ENCODE measurements at places on chromosomes 16 and 17.
A peak's percentile ranks its signal among the peaks of the same experiment; 100 is the strongest.

DNA sequence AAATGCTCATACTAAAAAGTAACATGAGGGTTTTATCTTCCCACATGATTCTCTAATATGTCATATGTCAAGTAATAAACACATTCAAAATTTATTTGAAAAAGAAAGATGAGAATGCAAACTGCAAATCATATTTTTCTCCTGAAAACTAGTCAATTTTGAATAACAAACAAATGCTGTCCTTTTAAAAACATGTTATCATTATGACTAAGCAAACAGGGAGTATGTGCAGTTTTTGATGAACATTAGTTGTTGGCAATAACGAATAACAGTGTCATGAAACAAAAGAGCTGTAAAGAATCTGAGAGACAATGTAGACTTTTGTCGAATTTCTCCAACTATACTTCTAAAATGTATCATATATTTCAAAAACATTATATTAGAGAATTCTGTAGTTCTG lies 34.8 kb downstream of the RPGRIP1L start:
- DNase-seq, result no peak

GRCh38 chr17:77836557-77837041 lies 121.9 kb upstream of the TNRC6C start:
- no peak for DNase-seq

DNA sequence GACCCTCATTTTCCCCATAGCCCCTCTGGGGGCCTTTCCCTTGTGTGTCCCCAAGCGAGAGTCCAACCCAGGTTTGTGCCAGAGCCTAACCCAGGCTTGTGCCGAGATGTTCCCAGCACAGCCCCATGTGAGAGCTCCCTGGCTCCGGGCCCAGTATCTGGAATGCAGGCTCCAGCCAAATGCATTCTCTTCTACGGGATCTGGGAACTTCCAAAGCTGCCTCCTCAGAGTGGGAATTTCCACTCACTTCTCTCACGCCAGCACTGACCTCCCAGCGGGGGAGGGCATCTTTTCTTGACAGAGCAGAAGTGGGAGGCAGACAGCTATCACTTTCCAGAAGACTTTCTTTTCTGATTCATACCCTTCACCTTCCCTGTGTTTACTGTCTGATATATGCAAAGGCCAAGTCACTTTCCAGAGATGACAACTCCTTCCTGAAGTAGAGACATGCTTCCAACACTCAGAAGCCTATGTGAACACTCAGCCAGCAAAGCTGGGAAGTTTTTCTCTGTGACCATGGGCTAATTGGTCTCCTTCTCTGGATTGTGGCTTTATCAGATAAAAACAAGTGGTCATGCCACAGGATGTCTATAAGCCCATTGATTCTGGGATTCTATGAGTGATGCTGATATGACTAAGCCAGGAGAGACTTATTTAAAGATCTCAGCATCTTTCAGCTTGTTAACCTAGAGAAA lies 2.5 kb upstream of the CCL2 start:
- DNase-seq, result no peak

GRCh38 chr17:42784409-42784808 lies 4.0 kb downstream of the WNK4 start:
- DNase-seq, result no peak

DNA sequence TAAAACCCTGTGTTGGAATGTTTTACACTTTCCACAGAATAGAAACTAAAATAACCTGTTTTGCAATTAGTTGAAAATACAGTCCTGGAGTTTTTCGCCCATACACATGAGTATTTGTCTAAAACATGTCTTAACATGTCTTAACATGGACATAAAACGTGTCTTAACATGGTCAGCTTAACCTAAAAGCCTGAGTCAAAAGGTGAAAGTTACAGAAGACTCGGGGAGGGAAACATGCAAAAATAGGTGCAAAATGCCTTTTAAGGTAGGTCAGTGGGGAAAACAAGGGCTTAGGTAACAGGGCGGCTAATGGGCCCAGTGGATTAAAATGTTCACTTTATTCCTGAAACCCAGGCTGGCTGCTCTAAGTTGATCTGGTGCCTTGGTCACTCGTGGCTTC lies 56.1 kb upstream of the RBL2 start:
- DNase-seq, result no peak

- no peak for DNase-seq
Measured at GRCh38 chr17:17855976-17856375, 19.2 kb upstream of the SREBF1 start.

GRCh38 chr17:4485676-4486646 lies 12.7 kb upstream of the SPNS2 start:
- no peak for DNase-seq

DNA sequence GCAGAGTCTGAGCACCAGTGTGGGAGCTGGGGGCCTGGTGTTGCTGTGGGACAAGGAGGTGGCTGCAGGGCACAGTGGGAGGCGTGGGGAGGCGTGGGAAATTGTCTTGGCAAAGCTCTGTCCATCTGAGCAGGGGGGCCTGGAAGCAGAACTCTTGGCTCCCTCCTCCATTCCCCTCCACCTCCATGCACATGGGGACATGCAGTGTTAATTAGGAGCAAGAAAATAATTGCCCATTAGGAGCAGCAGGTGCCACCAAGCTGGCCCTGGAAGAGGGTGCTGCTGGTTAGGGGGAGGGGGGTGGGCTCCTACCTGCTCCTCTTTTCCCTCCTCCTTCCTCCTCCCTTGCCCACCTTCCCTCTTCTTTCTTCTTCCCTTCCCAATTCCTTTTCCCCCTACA lies 4.5 kb downstream of the TTYH2 start:
- DNase-seq, result no peak

DNA sequence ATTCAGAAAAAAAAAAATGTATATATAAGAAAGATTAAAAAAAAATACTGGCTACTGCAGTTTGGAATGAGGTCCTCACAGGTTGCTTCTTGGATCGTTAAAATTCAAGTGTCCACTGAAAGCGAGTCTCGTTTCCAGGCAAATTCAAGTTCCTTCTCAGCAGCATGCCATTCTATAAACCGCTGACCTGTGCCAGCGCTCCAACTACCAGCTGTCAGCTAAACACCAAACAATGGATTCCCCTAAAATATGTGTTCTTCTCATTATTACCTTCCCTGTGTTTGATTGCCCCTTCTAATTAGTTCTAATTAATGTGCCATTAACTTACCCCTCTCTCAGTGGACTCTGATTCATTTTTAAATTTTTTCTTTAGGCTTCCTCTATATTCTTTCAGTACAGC lies 92.4 kb downstream of the DNAH9 start:
- DNase-seq, result no peak

GRCh38 chr17:58387834-58388233 lies 29.5 kb downstream of the RNF43 start:
- no peak for DNase-seq

- DNase-seq, result peak; percentile 45
Measured at GRCh38 chr16:73172241-73172972, 124.5 kb upstream of the ZFHX3 start.

- no peak for DNase-seq
Measured at GRCh38 chr17:63943745-63944144, 11.6 kb upstream of the CD79B start.

DNA sequence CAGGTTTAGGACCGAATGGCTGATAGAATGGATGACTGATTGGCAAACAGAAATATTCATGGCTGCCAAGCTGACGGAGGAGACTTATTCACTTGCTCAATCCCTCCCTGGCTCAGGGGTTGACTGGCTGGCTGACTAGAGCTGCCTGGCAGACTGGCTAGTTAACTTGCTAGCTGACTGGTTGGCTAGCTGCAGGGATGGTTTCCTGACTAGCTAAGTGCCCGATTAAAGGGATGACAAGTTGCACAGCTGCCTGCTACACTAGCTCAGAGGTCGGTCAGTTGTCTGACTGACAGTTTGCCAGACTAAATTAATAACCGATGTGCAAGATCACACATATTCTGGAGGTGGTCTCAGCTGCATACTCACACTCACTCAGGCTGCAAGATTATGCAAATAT lies 1208.4 kb upstream of the CDH8 start:
- DNase-seq, result no peak

DNA sequence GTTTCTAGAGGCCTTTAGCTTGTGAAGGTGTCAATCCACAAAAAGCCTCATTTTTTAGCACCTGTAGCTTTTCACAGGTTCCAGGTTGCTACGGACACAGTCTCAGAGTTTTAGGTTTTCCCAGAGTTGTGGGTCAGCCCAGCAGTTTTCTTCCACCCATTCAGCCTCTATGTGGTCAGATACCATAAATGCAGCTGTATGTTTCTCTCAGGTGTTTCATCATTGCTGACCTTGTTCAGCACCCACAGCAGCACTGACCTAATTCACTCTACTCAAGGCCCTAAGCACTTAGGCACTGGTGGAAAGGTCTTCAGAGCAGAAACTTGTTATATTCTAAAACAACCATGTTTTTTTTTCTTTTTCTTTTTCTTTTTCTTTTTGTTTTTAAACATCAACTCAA lies 15.0 kb upstream of the SPACA3 start:
- no peak for DNase-seq

GRCh38 chr16:66275775-66276428 lies 90.6 kb upstream of the CDH5 start:
- DNase-seq, result no peak

DNA sequence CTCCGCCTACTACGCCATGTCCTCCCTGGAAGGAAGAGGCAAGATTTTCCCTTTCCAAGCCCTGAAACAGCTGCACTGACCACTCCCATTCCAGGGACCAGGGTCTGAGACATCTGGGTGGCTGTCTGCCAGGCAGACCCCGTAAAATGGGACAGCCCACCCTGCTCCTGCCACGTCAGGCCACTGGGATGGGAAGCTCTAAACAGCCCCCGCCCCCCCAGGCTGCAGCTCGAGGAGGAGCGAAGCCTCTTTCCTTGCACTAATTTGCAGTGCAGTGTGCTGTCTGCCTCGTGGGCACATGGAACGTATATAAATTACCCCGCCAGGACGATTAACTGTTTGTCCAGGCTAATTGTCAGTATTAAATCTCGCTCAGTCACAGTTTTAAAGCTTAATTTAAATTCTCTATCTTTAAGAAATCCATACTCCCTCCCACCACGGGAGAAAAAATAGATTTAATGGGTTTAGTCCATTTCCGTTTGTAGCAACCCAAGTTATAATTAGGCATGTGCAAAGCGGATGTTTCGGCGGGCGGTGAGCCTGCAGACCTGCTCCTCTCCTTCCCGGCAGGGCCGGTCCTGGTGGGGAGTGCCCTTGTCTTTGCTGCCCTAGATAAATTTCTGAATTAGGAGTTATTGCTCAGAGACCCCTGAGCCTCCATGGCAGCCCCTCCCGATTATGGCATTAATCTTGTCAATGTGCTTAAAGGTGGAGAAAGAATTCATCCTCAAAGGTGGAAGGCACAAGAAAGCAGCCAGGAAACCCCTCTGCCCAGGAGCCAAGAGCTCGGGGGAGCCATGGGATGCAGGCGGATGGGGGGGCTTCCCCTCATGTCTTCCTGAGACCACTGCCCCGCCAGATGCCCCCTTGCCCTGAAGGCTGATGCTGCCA lies 268.0 kb upstream of the TNRC6C start:
- DNase-seq, result no peak

GRCh38 chr16:81832801-81833547 lies 53.9 kb downstream of the PLCG2 start:
- no peak for DNase-seq

- no peak for DNase-seq
Measured at GRCh38 chr16:64144617-64145016, 977.2 kb downstream of the CDH11 start.

GRCh38 chr16:85349365-85350145 lies 237.3 kb upstream of the CIBAR2 start:
- no peak for DNase-seq

- DNase-seq, result no peak
Measured at GRCh38 chr16:57620335-57621231, 7.8 kb upstream of the ADGRG1 start.

GRCh38 chr17:48593840-48594537 lies 410 bp upstream of the HOXB5 start:
- DNase-seq, result no peak

DNA sequence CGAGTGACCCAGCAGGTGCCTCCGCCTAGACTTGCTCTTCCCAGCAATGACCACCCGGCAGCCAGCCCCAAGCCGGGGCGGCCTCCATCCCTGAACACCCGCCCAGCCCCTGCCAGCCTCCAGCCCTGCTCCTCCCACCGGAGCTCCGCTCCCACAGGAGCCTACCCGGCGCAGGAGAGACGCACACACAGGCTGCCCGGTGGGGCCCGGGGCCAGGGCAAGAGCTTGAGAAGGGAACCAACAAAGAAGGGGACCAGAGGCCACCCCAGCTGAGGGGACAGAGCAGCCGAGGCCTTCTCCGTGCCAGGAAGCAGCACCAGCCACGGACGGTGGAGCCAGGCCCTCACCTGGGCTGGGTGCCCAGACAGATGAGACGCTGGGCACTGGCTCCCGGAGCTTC lies 13.8 kb downstream of the PKD1 start:
- no peak for DNase-seq

DNA sequence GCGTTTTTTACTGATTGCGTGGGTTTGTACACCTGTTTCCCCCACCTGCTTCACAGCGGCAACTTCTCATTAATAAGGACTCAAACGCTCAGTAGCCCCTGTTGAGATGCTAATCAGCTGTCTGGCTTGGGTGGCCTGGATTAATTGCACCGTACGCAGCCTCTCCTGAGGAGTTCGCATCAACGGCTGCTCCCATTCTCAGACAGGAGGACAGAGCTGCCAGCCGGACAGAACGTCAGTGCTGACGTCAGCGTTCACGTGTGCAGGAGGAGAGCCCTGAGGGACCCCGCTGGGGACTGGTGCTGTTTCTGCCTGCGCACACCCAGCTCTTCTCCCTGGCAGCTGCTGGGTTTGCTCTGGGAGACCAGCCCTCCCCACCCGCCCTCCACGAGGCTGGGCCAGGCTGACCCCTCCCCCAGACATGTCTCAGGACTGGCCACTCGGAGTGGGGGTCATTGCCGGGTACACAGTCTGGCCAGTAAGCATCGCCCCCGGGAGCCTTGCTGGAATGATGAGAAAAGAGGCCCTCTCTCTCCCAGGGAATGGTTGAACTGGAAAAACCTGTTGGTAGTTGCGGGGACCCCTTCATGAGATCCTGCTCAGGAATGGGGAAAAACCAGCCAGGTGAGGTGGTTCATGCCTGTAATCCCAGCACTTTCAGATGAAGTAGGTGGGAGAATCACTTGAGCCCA lies 5.7 kb upstream of the BANP start:
- DNase-seq, result no peak

- no peak for DNase-seq
Measured at GRCh38 chr17:41437769-41438168, 3.0 kb downstream of the KRT38 start.

DNA sequence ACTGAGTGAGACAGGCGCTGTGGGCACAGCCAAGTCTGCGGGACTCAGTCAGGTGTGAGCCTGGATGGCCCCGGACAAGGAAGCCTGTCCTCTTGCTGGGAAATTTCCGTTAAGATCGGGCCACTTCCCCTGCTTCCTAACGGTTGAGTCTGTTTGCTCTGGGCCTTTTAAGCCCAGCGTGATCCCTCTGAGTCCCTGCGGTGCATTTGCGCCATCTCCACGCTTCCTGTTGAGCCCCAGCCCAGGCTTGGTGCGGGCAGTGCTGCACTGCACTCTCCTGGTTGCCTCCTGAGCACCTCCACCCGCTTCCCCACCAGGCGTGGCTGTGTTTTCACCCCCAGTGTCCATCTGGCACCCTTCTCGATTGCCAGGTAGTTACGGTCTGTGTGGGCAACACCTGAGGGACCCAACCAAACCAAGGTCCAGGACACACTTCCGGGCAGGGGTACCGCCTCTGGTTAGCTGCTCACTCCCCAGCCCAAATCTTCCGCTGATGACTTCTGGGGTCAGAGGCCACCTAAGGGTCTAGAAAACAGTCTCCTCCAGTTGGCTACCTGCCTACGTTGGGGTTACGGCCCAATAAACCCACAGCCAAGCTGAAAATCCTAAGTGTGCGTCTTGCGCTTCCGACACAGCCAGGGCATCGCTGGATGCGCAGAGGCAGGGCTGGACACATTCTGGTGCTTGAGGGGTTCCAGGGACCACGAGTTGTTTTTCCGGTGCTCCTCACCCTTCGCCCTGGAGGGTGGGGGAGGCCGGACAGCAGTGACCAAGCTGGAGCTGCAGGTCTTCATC lies 1.4 kb upstream of the SLC25A10 start:
- no peak for DNase-seq

All from non-pigmented ciliary epithelial cell (primary cell).